Stimulated activated CD8-positive, alpha-beta memory T cell treated with anti-CD3 and anti-CD28 coated beads, Interleukin-2, amount 100 ng/mL, for 1 hour (primary cell): ENCODE measurements at places on chromosomes 2 and 18.

DNA sequence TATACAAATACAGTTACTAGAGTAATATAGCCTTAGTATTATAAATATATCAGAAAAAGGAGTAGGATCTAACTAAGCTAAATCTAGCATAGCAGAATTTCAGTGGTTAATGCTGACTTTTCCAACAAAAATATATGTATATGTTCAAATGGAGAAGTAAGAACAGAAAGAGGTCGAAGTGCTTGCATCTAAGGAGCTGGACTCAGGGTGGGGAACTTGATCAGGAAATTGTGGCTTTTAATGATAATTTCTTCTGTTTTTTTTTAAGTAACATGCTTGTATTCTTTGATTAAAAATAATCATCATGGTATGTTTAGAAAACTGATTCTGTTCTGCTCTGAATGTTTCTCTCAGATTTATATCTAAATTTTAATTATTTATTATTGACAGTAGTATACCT is 327.1 kb downstream of the GALNT13 start:
- DNase-seq: no peak

GRCh38 chr2:195477996-195478382 is 179.0 kb upstream of the SLC39A10 start:
- no peak for DNase-seq

DNA sequence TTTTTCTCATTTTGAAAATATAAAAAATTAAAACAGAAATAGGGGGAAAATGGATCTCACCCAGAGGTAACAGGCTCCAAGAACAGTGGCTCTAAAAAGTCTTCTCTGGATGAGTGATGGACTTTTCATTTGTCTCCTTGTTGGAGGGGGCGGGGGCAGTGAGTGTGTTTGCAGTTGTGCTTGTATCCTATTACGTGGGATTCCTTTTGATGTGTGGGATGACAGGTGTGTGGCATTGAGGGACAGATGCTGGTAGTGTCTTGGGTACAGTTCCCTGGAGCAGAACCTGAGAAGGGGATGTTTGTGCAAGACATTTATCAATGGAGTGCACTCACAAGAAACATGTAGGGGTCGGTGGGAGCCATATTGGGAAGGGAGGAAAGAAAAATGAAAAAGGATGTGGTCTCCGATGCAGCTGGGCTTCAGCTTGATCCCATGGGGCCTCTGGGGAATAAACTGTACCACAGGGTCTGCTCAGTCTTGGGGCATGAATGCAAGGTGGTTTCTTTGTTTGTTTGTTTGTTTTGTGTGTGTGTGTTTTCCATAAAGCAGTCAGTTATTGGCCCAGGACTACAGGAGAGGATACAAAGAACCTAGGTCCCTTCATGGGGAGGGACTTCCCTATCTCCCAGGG is 120.0 kb upstream of the SLC35G4 start:
- no peak for DNase-seq

DNA sequence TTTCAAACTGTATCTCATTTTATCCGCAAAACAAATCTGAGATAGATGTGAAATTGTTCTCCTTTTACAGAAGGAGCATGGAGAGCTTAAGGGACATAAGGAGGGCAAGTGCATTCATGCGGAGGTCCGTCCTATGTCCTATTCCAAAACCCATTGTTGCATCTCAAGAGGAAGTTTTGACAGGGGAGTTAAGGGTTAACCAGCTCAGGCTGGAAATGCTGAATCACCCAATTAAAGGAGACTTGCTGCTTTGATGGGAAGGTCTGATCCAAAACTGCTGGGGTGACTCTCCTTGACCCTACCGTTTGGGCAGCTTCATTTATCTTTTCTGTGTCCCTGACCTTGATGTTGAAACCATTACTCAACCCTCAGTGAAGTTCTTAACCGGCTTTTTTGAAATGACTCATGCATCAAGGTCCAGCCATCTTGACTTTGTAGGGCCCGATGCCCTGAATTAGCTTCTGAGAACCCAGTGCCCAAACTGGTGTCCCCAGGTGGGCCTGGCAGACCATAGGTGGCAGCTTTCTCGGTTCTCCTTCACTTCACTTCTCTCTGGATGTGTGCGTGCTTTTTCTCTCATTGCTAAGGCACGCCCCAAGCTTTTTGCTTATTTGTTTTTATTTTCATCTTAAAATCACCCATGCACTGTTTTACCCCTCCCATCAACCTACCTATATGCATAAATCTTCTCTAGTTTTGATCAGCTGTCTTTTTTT is 15.9 kb upstream of the TXNDC2 start:
- DNase-seq: no peak

- no peak for DNase-seq
These were observed 66.6 kb downstream of the MTCL1 start for GRCh38 chr18:8771930-8772329.

- DNase-seq: no peak
These were observed 50.0 kb downstream of the AP1S3 start for GRCh38 chr2:223787358-223787757.

- DNase-seq: no peak
These were observed 34.1 kb downstream of the NOP58 start for GRCh38 chr2:202299712-202300111.

- no peak for DNase-seq
These were observed 121.6 kb downstream of the NFATC1 start for GRCh38 chr18:79517341-79517740.

DNA sequence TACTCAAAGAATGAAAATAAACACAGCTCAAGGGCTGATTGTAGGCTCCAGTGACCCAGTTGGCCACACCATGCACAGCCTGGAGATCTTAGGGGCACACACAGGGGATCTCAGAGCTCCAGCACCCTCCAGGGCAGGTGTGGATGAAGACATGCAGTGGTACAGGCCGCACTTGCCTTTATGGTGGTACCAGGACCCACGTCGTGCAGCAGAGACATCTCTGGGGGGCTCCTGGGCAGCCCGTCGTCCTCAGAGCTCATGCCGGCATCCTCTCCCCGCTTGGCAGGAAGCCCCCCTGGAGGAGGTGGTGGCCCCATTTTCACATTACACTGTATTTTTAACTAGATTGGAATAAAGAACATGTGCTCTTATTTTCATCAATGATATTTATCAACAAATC is 101.2 kb upstream of the MGAT4A start:
- no peak for DNase-seq

DNA sequence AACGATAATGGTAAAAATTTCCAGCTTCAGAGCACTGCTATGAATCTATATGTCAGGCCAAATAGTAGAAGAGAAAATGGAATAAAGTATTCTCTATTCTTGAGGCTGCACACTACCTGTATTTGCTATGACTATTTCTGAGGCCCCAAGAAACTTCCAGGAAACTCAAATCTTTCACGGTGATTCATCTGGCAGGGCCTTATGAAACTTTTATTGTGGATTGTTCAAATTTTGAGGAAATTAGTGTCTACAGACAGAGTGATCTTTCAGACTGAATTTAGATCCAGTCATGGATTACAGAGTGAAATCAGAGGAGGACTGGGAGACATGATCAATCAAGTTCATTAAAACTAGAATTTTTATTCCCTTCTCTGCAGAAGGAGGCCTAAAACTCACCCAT is 4.1 kb upstream of the VSNL1 start:
- no peak for DNase-seq
